CD8-positive, alpha-beta T cell (primary cell): ENCODE measurements at places on chromosomes 7 and 10.

DNA sequence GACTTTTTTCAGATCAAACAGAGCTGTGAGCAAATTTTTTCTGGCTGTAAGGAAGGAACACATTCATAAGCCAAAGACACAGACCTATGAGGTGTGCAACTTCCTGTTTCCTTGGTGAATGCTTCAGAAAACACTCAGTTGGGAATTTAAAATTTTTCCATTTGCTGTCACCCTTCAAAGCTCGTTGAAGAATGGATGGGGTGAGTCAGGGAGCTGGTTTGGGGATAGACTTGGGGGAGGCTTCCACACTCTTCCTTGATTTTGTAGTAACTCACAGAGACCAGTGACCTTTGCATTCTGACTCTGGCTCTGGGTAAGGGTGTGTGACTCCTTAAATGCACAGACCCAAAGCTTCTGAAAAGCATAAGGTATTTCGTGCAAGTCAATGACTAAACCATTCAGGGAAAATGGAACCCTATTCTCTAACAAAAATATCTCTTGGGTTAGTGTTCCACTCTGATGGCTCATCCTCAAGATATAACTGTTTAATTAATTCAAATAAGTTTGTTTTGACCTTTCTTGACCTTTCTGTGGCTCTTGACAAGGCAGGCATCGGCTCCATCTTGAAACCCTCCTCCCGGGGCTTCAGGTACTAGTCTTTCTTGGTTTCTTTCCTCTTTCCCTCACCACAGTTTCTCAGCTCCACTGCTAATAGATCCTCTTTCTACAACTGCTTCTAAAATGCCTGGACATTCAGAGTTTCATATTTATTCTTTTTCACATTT, 227.8 kb upstream of the INHBA start:
- DNase-seq = no peak

DNA sequence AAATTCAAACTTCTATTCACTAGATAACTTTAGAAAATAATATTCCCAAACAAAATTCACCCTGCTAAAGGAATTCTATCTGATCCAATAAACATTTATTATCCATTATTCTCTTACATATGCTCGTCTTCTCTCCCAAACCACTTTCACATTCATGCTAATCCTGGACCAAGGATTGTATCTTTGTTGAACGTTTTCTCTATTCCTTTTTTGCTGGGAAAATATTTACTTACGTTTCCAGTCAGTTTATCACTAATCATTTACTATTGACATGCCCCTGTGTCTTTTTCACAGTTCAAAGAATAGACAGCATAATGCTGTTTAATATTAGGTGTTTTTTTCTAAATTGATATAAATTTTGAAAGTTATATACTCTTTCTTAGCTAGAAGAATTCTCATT, 3.2 kb downstream of the TEX47 start:
- no peak for DNase-seq

DNA sequence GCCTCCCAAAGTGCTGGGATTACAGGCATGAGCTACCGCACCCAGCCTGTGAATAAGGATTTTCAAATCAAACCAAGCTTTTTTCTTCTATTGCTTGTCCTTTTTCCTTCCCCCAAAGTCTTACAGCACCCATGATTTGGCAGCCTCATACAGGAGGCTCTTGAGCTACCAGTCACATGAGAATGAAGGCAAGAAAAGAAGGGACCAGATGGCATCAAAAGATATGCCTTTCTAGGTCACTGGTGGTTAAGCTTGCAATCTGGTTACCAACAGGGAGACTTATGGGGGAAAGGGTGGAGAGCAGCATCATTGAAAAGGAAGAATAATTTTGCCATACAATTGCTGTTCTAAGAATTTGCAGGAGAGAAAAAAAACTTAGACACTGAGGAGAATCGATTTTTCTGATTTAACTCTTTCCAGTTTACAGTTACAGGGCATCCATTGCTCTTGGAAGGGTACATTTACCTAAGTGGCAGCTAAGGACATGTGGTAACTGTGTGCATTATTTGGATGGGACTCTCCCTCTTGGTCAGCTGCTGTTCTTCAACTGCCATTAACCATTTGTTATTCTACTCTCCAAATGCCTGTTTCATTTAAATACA, 29.5 kb downstream of the SMNDC1 start:
- DNase-seq = no peak

DNA sequence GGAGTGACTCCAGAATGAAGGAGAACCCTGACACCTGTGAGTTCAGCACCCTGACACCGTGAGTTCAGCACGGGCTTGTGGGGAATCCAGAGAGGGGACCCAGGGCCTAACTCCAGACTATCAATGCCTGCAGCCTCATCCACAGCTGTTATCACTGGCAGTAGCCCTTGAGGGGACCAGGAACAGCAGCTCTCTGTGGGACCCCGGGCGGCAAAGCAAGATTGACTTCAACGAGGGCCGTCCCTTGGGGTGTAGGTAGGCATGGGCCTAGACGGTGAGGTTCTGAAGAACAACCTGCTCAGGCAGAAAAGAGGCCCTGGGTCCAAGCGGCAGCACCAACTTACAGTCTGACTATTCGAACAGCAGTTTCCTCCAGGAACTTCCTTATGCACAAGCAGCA, 8.9 kb downstream of the GRID1 start:
- DNase-seq = no peak

DNA sequence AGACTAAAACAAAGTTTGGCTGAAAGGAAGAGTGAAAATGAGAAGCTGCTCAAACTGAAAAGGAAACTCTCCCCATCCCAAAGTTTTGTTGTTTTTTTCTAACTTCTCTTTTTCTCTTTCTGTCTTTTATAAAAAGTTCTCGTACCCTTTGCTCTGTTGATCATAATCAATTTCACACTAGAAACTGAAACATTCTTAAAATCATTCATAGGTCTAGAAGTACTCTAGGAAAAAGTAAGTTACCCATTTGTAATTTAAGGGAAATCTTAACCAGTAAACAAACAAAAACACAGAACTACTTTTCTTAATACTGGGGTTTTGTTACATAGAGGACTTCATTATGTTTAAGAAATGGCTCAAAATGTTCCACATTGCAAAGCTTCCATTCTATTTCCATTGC, 339.8 kb downstream of the SEMA3D start:
- no peak for DNase-seq

DNA sequence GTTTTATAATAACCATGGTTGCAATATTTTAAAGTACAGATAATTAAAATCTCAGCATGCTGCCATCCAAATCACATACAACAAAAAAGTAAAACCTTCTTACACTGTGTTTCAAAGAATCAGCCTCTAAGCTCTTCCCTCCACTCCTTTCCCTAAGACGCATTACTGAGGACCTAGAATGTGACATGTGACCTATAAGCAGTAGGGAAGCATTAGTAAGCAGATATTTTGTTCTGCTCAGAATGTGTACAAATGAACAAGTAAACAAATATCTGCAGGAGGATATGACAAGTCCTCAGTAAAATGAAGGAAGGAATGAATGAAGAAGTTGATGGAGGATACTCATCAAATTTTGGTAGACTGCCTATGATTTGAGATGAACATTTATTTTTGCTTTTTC, 49.1 kb downstream of the RAB11FIP2 start:
- DNase-seq = no peak

- DNase-seq = no peak
Observed at GRCh38 chr10:29227201-29227600, 61.7 kb upstream of the LYZL1 start.

DNA sequence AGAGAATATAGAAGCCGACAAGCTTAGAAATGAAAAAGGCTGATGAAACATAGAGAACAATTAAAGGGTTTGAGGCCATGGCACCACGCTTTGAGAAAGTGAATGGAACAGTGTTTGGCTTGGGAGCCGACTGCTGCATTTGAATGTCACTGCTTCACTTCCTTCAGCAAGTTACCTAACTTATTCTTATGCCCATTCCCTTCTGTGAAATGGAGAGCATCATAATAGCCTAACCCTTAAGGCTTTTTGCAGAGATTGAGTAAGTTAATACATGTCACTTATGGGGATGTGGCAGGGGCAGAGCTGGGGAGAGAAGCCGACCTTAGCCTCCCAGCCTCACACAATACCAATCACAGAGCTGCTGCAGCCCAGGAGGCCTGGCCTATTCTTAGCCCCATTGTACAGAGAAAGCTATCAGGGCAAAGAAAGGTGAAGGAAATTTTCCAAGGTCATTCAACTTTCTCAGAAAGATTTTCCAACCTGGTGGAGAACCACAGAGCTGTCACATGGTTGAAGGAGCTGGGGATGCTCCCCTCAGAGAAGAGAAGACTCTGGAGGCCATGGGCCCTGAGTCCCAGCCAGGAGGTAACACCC, 186.0 kb upstream of the GDF10 start:
- DNase-seq = no peak

DNA sequence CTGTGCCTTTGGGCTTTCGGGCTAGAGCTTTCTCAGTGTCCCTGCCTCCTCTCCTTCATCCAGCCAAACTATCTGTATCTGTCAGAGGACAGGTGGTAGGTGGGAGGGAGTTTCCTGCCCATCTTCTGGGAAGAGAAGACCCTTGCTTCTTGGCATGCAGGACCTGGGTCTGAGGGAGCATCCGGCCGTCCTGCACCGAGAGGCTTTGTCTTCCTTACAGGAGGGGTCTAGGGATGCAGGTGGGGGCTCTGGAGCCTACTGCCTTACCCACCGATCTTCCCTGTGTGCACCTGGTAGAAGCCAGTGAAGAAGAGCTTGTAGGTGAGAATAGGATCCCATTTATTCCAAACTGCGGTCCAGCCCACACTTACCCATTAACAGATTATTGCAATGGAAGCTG, 5.8 kb upstream of the KLF6 start:
- no peak for DNase-seq

DNA sequence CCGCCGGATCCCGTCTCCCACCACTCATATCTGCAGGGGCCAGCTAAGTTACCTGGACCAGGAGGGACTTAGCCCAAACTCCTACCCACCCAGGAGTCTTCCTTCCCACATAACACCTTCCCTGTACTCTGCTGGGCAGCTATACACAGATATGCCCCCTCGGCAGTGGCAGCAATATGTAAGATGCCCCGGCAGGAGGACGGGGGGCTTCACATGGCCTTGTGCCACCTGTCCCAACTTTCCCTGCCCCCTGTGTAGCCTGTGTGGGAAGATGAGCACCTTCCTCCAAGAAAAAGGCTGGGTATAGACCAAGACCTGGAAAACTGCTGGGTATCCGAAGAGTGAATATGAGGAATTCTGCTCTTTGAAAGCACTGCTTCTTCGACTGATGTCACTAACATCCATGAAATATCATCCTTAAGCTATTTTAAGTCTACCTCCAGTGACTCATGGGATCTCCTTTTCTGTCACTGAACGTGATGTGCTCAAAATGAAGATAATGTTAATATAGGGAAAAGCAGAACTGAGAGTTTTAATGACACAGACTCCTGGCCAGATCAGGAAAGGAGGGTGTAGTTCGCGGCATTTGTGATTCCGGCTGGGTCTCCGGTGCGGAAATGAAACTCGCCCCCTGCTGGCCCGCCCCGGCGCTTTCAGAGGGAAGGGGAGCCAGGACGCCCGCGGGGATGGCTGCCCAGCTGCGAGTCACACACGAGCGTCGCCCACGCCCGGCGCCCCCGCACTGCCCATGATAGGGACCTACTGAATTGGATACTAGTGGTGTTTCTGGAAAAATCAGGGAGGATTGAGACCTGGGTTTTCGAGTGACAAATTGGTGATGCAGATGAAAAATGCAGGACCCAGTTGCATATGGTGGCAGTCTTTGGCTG, 256.9 kb upstream of the NFE2L3 start:
- DNase-seq = peak; percentile 67

- DNase-seq = no peak
Observed at GRCh38 chr7:47413526-47414341, 168.2 kb downstream of the TNS3 start.
